ENCODE measurements at places on chromosomes 4 and X.

GRCh38 chrX:86021652-86022289 lies 25.6 kb downstream of the CHM start:
- DNase-seq = no peak

GRCh38 chr4:7642741-7643458 lies 208.2 kb upstream of the PSAPL1 start:
- DNase-seq = no peak

- no peak for DNase-seq
Measured at GRCh38 chr4:156193106-156193505, 239.4 kb upstream of the CTSO start.

DNA sequence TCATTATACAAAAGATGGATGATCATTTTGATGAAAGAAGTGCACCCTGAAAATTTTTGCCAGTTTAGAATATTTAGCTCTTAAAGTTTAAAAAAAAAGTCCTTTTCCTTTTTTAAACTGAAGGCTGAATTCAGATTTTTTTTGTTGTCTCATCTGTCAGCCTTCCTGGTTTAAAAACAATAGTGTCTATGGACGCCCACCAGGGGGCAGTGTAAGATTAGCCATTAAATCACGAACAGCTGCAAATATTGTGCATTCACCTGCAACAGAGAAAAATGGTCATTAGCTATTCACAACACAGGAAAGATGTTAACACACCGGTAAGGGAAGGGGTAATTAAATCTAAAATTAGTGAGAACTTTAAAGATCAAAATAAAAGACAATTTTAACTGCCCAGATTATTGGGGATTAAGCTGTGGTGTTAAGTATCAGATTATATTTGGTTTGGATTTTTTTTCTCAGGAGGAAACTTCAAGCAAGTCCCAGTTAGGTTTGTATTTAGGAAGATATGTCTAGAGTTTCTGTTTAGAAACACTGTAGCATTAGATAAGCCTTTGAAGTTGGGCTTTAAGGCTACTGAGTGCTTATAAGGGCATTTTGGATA lies 4.4 kb upstream of the CXorf38 start:
- peak; percentile 73 for DNase-seq

- no peak for DNase-seq
Measured at GRCh38 chrX:8847360-8847759, 46.2 kb upstream of the FAM9A start.

- no peak for DNase-seq
Measured at GRCh38 chrX:141701072-141701471, 2.5 kb upstream of the SPANXD start.

DNA sequence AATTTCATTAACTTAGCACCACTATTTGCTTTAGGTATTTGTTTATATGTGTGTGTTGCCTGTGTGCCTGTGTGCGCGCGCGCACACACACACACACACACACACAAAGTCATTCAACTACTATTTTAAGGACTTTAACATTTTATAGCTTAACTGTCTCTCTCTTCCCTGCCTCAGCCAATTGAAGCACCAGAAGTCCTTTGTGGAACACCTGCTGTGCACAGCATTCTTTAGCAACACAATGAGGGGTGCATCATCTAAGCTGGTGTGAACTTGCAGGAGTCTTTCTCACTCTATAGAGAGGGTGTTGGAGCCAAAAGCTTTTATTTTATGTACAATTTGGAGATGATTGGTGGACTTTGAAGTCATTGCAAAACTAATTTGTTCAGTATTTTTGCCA lies 31.3 kb downstream of the SLIT2 start:
- no peak for DNase-seq

- DNase-seq = no peak
Measured at GRCh38 chr4:181982437-181982836, 260.8 kb upstream of the TENM3 start.

DNA sequence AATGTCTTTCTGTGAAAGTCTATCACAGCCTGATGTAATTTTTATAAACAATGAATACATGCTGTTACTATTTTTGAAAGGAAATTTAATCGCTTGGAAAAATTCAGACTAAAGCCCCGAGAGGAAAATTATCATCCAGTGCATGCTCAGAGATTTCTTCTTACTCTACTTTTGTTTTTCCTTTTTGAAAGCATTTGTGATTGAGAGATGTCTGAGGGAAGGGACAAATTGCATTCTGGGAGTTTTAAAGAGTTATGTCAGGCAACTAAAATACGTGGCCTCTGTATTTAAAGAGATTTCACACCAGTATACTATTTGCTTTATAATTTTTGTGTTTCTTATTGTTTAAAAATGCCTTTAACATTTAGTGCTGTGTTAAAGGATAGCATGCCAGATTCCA lies 1.4 kb upstream of the ZFX start:
- DNase-seq = no peak

GRCh38 chr4:150582146-150582872 lies at the start of gene MAB21L2:
TSS of gene MAB21L2 (plus strand) at chr4:150582151. CDS start at chr4:150583030, 879 bp downstream.
- DNase-seq = no peak

DNA sequence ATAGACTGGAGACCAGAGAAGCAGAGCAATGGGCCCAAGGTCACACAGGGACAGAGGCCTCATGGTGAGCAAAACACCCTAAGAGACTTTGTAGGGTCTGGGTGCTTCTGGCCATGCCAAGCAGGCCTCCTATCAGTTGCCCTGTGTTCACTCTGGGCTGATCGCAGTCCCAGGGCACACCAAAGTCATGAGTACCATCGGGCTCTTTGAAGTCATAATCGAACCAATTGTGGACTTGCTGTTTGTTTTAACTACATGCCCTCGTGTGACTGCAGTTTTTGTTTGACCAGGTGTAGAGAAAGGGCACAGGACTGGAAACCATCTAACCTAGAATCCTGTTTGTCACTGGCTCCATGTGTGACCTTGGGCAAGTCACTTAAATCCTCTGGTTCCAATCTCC lies 172.5 kb upstream of the CPEB2 start:
- no peak for DNase-seq

- peak; percentile 12 for DNase-seq
Measured at GRCh38 chrX:71366674-71367256, 608 bp downstream of the TAF1 start.

DNA sequence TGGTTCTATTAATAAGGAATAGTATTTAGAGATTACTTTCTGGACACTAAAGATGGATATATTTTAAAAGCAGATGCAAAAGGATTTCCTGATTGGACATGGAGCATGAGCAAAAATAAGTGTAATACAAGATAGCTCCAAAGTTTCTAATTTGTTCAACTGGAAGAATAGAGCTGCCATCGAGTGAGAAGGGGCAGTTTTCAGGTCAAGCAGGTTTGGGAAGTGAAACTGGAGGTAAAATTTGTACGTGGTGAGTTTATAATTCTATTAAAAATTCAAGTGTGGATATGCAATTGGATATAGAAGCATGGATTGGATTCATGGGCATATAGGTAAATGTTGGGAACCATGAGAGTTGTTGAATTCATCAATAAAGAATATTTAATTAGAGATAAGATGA lies 31.8 kb downstream of the PRDM8 start:
- no peak for DNase-seq

DNA sequence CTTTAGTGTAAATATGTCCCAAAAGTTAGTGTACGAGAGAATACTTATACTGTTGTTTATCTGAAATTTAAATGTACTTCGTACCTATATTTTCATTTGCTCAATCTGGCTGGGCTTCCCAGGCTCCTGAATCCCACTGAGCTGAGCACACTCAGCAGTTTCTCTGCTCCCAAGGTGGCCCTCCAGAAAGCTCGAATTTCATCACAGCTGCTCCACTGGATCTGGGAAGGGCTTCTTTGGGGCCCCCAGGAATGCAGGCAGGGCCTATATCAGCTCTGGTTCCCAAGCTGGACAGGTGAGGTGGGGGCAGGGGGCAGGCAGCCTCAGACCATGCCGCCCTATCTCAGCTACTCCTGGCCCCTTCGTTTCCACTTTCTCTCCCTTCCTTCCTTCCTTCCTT lies 1.5 kb upstream of the FATE1 start:
- DNase-seq = no peak

DNA sequence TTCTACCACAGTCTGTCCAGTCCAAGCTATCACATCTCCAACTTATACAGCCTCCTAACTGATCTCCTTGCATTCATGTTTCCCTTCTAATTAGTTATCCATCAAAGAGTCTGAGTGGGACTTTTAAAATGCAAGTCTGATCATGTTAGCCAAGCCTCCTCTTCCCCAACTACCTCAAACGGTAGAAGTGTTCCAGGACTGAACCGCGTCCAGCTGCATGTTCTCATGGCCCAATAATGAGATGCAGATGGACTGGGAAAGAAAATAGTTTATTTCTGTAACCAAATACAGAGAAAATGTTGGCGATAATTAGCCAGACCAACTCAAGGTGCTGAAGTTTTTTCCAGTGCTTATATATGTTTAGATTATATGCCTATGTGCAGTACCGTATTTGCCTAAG lies 46.6 kb upstream of the PPP1R2C start:
- no peak for DNase-seq

GRCh38 chr4:104848597-104849225 lies 298.0 kb upstream of the TET2 start:
- no peak for DNase-seq

GRCh38 chrX:119694601-119695534 lies 1.9 kb upstream of the SEPTIN6 start:
- DNase-seq = no peak

DNA sequence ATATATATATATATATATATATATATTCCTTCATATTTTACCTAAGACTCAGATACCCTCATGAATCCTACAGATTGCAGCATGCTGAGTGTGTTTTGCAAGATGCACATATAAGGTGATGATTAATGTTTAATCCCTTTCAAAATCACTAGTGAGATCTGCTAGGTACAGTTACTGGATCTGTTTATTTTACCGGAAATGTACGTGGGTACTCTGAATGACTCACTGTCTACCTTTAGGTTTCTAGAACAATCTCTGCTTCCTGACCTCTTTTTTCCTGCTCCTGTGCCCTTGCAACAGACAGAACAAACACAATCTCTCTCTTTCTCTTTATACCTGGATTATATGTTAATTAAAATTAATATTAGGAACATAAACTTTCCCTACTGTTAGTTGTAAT lies 379.6 kb downstream of the FAM133A start:
- DNase-seq = no peak

DNA sequence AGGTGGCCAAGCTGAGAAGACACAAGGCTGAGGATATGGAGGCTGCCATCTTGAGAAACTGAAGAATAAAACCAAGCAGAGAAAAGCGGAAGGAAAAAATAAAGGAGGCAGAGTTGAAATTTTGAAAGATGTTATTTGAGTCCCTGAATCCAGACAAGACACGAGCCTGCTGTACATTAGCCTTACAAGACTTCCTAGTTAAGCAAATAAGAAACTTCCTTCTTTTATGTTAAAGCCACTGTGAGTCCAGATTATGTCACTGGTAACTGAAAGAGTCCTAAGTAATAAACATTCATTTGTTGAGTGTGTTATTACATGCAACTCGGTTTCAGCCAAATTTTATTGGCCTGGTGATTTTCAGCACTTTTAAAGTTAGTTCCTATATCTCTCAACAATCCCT lies 30.4 kb downstream of the DRD5 start:
- DNase-seq = no peak

- no peak for DNase-seq
Measured at GRCh38 chr4:38180456-38180855, 220.3 kb downstream of the PTTG2 start.

GRCh38 chr4:105840426-105841174 lies 54.7 kb upstream of the NPNT start:
- no peak for DNase-seq

DNA sequence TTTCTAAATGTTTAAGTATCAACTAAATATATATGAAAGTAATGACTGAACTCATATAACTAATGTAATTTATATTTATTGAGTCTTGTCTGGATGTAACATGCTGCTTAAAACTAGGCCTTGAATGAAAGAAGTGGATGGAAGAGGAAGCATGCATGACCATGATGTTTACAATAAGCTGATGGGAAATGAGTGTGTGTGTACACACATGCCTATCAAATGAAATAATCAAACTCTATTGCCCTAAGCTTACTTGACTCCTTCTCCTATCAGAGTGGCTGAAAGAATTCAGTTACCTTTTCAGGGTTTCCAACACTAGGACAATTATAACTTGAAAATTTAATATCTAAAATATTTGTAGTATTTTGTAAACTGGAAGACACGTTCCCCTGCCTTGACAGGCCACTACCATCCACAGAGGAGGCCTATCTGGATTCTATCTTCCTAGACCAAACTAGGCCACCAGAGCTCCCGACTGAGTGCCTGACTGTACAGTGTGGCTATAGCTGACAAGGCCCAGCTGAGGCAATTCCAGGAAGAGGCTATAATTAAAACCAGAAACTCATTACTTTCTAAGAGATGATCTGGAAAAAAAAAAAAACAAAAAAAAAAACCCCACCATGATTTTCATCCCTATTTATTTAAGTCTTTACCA lies 7.6 kb downstream of the ARSJ start:
- no peak for DNase-seq

DNA sequence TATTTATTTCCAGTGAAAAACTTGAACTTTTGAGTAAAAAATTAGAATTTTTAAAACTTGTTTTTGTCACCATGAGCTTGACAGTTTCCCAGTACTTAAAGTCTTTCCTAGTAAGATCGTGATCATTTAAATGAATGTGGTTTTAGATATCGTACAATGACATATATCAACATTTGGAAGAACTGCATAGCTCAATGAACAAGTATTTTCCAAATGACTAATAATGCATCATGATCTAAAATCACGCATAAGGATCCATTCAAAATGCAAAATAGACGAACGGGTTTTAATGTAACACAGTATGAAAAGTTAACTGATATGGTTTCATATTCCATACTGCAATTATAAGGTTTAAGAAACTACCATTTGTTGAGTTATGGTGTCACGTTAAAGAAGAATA lies 4.1 kb upstream of the NDNF start:
- DNase-seq = no peak

- no peak for DNase-seq
Measured at GRCh38 chr4:156177941-156178340, 224.3 kb upstream of the CTSO start.

DNA sequence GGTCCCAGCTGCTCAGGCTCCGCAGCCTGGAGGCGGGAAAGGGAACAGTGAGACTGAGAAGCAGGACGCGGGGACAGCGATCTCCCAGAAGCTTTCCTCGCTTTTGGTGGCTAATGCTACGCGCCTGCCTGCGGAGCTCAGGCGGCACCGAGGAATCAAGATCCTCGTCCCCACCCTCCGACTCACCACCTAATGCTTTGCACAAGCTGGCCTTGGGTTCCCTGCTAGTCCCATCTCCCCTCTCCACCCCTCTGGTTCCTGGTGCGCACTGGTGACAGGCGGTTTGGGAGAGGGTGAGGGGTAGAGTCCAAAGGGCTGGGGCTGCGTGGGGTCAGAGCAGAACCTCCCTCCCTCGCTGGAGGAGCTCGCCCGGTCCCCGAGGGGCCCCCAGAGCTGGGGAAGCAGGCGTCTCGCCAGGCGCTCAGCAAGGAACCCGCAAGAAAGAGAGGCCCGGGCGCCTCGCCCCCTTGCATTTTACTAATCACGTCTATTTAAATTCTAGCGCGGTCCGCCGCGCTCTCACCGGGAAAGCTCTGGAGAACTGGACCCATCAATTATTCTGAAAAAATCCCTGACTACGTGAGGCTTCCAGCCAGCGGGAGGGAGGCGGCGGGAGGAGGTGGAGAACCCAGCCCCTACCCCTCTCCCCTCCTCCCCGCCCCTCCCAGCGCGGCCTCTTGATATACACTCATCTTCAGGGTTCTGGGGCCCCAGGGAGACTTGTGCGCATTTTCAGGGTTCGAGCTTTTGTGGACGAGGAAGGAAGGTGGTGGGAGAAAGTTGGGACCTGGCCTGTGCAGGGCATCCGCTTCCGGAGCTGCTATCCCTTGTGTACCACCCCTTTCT lies 9.1 kb downstream of the POU4F2 start:
- DNase-seq = no peak
